ENCODE measurements at places on chromosomes 11 and 22.

- no peak for DNase-seq
Measured at GRCh38 chr11:2930704-2931419, 1.6 kb upstream of the PHLDA2 start.

- no peak for DNase-seq
Measured at GRCh38 chr11:34379539-34379938, 21.7 kb upstream of the ABTB2 start.

GRCh38 chr11:118529584-118530175 is 1.3 kb upstream of the TMEM25 start:
- no peak for DNase-seq

DNA sequence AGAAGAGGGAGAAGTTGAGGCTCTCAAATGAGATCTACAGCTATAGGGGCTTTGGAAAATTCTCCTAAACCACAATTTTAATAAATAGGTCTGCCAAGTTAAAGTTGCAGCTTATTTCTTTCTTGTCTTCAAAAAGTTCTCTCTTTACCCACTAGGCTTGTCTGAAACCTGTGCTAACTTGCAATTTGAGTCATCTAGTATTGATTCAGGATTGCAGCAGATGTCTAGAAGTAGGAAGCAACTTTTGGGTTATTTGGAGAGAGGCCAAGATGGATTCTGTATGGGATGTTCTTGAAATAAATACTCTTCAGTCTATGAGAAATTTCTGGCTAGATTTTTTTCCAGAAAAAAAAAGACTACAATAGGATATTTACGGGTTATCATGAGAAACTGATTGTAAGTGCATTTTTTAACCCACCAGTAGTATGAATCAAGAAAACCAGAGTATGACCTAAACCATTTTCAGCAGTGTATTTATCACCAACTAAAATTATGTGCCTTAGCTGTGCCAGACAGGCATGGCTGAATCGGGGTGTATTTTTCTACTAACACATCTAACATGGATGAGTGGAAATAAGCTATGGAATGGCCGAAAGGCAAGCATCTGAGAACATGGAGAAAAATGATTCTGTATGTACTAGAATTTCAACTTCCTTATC is 4.9 kb upstream of the RAB38 start:
- DNase-seq: no peak

- no peak for DNase-seq
Measured at GRCh38 chr11:2735053-2735589, 35.3 kb upstream of the KCNQ1OT1 start.

- DNase-seq: no peak
Measured at GRCh38 chr22:49550766-49551362, 276.8 kb downstream of the BRD1 start.

DNA sequence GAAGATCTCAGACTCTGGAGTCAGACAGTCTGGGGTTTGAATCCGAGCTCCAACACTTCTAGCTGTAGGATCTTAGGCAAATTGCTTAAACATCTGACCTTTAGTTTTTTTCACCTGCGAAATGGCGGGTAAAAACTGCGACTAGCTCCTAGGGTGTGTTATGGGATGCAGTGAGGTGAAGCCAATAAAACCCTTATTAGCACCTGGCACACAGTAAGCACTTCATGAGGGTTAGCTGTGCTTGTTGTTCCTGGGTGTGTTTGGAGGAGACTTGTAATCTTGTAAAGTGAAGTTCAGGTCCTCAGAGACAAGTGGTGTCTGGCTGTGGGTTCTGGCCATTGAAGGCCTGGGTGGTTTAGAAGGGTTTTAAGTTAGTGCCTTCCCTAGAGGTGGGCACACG is 68.9 kb downstream of the ZBTB16 start:
- no peak for DNase-seq

GRCh38 chr11:118838905-118839553 is 44.7 kb upstream of the CXCR5 start:
- DNase-seq: no peak

DNA sequence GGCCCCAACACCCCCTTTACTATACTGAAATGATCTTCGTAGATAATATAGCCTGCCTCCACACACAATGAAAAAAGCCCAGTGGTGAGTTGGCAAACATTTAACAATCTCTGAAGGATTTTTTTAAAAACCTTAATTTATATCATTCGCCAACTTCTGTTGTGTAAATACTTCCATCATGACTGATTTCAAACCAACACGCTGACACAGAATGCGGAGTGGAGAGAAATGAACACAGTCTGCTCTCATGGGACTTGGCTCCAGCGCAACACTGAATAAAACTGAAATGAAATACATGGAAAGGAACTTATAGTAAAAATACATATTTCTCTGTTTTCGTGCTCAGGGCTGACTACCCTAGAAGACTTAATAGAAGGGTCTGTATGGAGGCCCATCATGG is 61.3 kb upstream of the WNT11 start:
- DNase-seq: no peak

GRCh38 chr11:119044708-119045107 is 12.3 kb downstream of the HYOU1 start:
- no peak for DNase-seq

DNA sequence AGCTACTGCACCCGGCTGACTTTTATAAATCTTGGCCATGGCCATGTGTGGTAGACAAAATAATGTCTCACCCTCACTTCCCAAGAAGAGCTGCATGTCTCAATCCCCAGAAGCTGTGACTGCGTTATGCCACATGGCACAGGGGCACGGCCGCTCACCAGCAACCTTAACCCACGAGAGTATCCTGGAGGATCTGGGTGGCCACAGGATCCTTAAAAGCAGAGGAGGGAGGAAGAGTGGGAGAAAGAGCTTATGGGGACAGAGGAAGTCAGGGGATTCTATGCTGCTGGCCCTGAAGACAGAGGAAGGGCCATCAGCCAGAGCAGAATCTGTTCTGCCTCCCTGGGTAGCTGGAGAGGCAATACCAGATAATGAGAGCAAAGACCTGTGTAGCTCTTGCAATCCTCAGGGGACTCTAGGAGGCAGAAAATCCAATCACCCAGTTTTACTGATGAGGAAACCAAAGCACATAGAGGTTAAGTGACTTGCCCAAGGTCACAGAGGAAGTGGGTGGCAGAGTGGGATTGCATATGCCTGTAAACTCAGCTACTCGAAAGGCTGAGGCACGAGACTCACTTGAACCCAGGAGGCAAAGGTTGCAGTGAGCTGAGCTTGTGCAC is 55.3 kb downstream of the CELSR1 start:
- no peak for DNase-seq

GRCh38 chr11:70415642-70416395 is 17.5 kb downstream of the CTTN start:
- no peak for DNase-seq

DNA sequence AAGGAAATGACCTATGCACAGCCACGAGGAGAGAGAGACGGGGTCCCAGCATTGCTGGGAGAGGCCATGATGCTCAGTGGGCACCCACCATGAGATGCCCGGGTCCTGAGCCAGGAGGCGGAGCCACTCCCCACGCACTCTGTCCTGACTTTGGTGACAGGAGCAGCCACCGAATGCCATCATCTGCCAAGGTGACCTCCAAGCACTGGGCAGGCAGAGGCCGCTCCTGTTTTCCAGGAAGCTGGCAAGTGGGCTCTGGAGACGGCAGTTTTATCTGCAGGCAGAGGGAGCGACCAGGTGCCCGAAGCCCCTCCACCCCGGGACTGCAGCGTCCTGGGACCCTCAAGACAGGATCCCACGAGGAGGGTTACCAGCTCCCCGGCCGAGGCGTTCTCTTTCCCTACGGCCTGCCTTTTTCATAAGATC is 453.9 kb downstream of the BRD1 start:
- DNase-seq: no peak

GRCh38 chr22:50034126-50035081 is 21.8 kb upstream of the IL17REL start:
- no peak for DNase-seq

GRCh38 chr11:127454856-127455255 is 454.3 kb upstream of the KIRREL3 start:
- no peak for DNase-seq

- DNase-seq: no peak
Measured at GRCh38 chr11:90661233-90661632, 438.4 kb upstream of the CHORDC1 start.

DNA sequence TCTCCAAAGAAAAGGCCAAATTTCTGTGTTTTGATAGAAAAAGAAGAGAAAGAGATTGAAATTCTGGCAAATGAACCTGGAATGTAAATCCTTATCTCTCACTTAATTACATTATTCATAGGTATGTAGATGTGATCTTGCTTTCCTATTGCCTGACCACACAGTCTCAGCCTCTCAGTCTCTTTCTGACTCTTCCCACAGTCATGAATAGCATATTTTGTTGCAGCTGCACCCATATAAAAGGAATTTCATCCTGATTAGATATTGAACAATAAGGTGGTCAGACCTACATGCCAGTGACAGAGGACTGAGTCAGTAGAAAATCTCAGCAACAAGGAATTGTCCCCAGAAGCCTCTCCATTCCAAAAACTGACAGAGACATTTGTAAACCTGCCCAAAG is 62.9 kb upstream of the LRRC4C start:
- no peak for DNase-seq

GRCh38 chr22:47657224-47657623 is 894.8 kb downstream of the TBC1D22A start:
- DNase-seq: no peak

- DNase-seq: no peak
Measured at GRCh38 chr11:113334183-113334582, 19.8 kb downstream of the TTC12 start.

DNA sequence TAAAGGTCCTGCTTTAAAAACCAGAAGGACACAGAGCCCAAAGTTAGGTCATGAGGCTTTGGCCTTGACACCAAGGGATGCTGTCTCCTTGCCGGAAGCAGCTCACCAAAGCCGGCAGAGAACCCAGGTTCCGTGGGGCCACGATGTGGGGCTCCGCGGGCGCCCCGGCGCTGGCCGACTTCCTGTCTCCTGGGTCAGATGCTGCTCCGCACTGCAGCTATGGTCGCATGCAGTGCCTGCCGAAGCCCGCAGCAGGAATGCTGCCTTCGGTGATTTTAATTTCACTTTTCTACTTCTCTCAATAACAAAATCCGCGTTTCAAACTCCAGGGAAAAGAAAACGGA is 454 bp upstream of the OTUB1 start:
- no peak for DNase-seq

DNA sequence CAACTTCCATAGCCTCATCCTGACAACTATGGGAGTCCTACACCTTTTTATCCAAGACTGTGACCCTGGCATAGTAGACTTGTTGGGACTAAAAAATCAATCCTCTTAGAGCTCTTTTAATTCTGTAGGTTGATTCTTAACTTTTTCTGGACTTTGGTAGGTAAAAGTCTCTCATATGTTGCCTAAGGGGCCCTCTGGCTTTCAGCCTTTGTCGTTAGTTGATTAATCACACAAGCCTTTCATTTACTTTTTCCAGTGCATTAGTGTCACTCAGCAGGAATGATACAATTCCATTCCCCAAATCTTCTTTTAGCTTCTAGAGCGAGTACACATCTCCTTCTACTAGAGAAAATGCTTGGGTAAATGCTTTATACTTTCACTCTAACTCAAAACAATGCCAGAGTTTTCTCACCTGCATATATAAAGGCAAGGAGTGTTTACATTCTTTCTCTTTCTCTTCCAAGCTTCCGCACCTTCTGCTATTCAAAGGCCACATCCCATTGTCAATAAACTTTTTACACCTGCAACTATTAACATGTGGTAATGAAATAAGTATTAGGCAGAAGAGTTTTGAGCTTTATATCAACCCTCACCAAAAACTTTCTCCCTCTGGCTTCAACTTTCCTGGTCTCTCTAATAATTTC is 516.6 kb downstream of the FAM181B start:
- no peak for DNase-seq

- no peak for DNase-seq
Measured at GRCh38 chr22:36064358-36064757, 35.7 kb upstream of the RBFOX2 start.

GRCh38 chr11:80432057-80432456 is 991.2 kb upstream of the TENM4 start:
- DNase-seq: no peak

DNA sequence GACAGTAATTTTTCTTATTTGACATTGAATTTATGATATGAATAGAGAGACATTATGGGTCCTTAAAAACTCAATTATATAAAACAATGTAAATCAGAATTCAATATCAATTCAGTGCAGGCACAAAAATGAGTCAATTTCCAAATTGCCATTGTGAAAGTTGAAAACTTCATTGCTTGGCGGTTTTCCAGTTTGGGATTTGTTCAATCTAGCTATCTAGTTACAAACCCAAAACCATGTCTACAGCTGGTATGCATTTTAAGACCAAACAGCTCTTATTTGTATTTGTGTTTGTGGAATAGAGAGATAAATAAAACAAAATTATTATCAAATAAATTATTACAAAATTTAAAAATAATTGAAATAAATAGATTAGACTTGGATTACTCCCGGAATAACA is 1206.6 kb upstream of the RAG2 start:
- DNase-seq: no peak

- no peak for DNase-seq
Measured at GRCh38 chr11:116515664-116516184, 257.1 kb downstream of the BUD13 start.

DNA sequence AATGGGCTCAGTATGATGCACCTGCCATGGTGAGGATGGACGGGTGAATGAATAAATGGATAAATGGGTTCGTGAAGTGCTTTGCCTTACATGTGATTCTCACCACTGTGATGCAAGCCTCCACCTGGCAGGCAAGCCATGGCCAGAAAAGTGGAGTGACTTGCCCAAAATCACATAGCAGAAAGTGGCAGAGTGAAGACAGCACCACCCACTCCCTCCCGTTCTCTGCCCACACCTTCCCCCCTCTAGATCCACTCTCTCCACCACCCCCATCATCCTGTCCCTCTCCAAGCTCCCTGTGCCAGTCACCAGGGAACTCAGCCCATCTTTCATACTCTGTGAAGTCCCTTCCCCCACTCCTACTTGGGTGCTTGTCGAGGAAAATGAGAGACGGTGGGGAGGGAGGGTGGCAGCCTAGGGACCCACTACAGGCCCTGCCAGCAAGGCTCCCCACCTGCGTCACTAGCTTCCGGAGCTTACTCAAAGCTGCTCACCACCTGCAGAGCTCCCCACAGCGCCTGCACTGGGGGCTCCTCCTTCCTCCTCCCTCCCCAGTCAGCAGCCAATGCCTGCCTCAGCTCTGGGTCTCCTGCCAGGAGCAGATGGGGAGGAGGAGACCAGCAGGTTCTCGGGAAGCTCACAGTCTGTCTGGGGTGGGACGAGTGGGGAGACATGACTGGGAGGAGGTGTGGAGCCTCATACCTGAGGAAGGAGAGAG is 82.3 kb downstream of the PDE2A start:
- no peak for DNase-seq

Data from omental fat pad (tissue), 4 donors.